Activated T-helper 17 cell treated with anti-CD3 and anti-CD28 coated beads, Interleukin-2, amount 50 U/mL, for 72 hours (primary cell): ENCODE measurements at places on chromosomes 11 and 22. TPM values are rescaled to one million over a fixed set of nuclear protein-coding genes. Genes with fewer than 3 reads are reported as not detected.

DNA sequence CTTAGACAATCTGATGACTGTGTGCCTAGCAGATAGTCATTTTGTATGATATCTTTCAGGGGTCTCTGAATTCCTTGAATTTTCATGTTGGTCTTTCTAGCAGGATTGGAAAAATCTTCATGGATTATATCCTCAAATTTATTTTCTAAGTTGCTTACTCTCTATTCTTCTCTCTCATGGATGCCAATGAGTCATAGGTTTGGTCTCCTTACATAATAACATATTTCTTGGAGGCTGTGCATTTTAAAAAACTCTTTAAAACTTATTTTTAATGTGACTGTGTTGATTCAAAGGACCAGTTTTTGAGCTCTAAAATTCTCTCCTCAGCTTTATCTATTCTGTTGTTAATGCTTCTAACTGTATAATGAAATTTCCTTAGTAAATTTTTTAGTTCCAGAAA is 198.7 kb downstream of the AASDHPPT start:
- ATAC-seq = no peak

DNA sequence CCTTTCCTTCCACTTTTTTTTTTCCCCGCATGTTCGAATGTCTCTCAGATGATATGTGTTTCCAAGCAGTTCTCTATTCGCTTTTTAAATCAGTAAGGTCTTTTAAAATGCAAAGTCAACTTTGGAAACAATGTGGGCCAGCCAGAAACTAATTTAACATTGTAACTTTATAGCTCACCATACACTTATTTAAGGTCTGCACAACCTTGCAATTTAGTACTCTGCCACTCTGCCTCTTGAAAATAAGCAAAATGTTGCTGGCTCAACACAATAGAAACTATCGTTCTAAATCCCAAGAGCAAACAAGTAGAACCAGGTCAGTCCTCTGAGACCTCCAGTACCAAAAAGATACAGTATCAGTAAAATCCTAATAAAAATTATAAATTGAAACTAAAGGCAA is 109.0 kb downstream of the SIK3 start:
- no peak for ATAC-seq

- ATAC-seq = no peak
Measured at GRCh38 chr11:47499614-47500013, 50.7 kb upstream of the RAPSN start.

DNA sequence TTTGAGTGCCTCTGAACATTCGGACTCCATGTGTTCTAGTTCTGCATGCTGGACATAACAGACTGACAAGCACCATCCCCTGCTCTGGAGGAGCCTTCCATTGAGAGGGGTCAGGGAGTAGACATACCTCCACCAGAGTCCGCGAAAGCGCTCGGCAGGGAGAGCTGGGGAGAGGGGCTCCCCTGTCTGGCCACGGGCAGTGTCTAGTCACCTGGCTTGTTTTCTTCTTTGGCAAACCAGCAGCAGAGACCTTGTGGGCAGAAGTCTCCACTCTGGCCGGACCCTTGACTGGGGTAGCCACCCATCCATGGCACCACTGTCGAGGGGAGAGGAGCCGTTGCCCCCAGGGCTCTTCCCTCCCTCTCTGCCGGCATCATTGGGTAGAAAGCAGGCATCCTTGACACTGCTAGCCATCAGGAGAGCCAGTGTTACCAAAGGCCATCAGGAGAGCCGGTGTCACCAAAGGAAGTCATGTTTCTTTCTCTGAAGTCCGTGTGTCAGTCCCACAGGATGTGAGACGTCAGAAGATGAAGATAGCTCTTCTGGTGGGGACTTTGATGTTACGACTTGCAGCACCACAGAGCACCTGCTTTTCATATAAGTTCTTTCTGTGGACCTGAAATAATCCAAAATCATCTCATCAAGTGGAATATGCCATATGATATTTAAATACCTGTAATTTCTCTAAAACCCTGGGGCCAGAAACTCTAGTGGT is 305.6 kb downstream of the TBC1D22A start:
- ATAC-seq = no peak

DNA sequence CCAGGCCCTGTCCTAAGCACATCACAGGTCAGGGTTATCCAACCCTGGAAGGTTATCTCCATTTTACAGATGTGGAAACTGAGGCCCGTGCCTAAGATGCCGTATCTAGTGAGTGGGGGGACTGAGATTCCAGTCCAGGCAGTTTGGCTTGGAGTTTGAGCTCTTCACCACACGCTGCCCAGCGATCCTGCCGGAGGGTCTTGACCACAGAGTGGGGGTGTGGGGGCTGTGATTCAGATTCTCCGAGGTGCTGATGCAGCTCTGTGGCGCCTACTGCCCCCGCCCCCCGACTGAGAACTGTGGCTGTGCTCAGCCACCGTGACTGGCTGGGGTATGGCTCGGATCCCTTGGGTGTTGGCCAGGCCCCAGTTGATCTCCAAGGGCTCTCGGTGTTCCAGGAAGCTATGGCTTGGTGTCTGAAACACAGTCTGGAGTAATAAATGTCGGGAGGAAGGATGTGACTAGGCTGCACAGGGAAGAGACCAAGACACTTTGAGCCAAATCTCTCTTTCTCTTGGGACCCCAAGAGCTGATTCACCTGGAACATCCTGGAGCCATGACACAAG is 60.6 kb upstream of the RASD2 start:
- no peak for ATAC-seq

- no peak for ATAC-seq
Measured at GRCh38 chr22:42842658-42843370, 14.3 kb downstream of the ARFGAP3 start.

- ATAC-seq = no peak
Measured at GRCh38 chr11:46326813-46327416, 20.3 kb upstream of the DGKZ start.

ESAM gene
- 0.84 TPM for total RNA-seq

DNA sequence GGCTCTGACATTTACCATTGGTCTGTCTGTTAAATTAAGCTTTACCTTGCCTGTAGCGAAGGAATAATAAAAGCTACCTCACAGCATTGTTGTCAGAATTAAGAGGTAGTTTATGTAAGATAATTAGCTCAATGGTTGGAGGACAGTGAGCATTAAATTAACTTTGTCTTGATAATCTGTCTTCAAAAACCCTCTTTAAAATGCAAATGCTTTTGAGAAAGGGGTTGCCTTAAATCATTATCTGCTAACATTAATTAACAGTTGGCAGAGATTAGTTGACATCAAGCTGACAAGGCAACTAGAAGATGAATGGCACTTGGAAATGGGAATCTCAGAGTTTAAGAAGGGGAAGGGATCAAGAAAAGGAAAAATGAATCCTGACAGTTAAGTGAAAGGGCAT is 761.1 kb upstream of the ARHGAP42 start:
- no peak for ATAC-seq

SLC7A4 gene
- total RNA-seq = not detected

SEPTIN5 gene
- 0.41 TPM for total RNA-seq
